ENCODE measurements at places on chromosomes 11 and 22.

DNA sequence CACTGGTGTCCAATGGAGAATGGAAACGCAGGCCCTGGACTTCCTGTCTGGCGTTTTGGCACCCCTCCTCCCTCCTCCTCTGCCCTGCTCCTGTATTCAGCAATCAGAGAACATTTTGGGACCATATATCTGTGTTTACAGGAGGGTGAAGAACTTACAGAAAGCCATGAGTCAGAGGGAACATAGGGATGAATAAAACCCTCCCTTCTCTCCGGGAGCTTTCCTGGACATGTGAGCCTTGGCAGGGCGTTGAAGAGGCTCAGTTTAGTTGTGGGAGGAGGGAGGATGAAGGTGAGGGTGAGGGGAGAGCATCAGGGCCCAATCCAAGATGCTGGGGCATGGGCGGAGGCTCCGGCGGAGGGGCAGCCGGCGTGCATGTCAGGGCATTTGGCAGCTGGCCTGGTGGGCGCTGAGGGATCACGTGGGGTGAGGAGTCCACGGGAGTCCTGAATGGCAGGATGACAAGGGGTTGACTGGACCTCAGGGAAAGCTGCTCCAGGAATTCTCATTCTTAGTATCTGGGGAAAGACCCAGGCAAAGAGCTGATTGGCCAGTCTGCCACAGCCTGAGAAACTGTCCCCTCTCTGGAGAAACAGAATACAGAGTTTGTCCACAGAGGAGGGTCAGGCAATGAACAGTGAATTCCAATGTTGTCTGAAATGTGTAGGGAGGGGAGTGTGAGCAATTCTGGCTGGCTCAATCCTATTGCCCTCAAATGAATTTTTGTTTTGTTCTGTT, 28.9 kb downstream of the MICAL2 start:
- DNase-seq: no peak

- DNase-seq: no peak
Observed at GRCh38 chr11:102494216-102494615, 36.3 kb downstream of the MMP7 start.

- DNase-seq: no peak
Observed at GRCh38 chr11:66465373-66466224, 1.1 kb upstream of the PELI3 start.

DNA sequence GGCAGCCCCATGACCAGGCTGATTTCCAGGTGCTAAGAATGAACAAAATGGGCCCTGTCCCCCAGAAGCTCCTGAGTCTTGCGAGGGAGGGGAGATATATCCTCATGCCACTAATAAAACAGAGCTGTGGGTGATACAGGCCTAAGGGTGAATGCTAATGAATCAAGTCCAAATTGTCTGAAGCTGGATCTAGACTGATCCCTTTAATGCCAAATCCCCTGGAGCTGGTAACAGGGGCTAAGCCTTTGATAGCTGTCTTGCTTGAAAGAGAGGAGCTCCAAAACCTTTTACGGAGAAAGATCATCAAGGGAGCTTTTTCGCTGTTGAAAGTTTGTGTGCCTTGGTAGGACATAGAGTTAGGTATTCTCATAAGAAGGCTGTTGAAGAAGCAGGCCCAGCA, 79.7 kb downstream of the PPFIBP2 start:
- DNase-seq: no peak

- no peak for DNase-seq
Observed at GRCh38 chr11:61875698-61876097, 15.6 kb downstream of the FADS3 start.

Measured in stimulated activated CD4-positive, alpha-beta T cell treated with anti-CD3 and anti-CD28 coated beads, Interleukin-2, amount 100 ng/mL, for 48 hours (primary cell).